ENCODE measurements at places on chromosomes 5 and 9.
A peak's percentile ranks its signal among the peaks of the same experiment; 100 is the strongest.

GRCh38 chr9:129324808-129325502, 146.9 kb upstream of the IER5L start:
- no peak for DNase-seq

DNA sequence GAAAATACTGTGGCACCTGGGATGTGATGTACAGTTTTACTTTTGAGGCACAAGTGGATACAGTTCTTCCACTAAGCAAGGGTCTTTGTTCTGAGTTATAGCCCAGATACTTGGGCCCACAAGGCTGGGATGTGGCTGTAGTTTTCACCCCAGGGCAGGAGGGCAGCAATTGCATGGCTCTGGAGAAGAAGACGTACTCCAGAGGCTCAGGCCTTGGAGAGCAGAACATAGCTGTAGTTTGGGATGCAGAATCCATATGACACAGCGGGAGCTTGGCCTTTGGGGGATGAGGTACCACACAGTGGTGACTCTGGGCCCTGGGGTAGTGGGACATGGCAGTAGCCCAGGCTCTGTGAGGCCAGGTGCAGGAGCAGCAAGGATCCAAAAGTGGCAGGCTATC, 110.8 kb upstream of the FSTL4 start:
- no peak for DNase-seq

- no peak for DNase-seq
These were observed 11.9 kb upstream of the NHP2 start for GRCh38 chr5:178165581-178165980.

- DNase-seq, result no peak
These were observed 816 bp downstream of the RBM18 start for GRCh38 chr9:122263699-122264349.

- DNase-seq, result no peak
These were observed 52.6 kb upstream of the GARNL3 start for GRCh38 chr9:127211983-127212382.

DNA sequence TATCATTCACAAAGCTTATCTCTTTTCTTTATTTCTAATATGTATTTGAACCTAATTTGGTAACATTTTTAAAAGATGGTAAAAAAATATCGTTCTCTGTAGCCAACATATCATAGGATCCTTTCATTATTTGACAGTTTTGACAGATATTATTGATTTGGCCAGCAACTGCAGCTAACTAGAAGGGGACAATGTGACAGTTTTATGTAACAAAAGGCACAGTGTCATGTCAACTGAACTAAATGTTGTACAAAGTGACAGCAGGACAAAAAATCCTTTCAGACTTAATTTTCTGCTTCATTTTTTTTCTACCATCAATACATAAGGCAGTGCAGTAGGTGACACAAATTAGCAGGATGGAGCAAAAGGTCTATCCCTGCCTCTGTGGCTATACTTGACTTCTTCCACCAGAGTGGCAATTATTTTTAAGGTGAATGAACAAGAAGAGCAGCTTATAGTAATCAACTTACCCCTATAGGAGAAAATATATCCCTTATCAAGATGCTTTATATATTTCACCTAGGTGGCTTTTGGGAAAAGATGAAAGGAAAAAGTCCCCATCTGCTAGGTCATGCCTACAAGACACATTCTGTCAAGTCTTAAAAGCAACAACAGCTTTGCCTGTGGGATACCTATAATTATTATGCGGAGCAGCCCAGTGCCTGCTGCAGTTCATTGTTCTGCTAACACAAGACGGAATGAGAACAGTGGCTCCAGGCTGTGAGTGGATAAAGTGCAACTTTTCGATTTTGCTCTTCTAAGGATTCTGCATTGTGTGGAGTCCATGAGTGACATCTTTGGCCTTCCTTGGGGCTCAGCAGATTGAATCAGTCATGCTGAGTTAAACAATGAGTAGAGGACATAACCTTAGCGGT, 694.9 kb downstream of the ISL1 start:
- DNase-seq, result no peak

DNA sequence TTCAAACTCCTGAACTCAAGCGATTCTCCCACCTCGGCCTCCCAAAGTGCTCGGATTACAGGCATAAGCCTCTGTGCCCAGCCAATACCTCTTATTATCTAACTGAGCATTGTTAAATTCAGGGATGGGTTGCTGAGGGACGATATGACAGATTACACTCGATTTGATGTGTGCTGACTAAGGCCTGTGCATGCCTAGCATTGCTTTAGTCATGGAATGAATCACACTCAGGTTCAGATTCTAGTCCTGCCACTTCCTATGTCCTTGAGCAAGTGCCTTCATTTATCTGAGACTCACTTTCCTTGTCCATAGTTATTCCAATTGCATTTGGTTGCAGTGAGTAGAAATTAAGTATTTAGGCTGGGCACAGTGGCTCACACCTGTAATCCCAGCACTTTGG, 19.5 kb downstream of the THBS4 start:
- no peak for DNase-seq

- no peak for DNase-seq
These were observed 19.7 kb downstream of the GPR107 start for GRCh38 chr9:130073373-130073772.

DNA sequence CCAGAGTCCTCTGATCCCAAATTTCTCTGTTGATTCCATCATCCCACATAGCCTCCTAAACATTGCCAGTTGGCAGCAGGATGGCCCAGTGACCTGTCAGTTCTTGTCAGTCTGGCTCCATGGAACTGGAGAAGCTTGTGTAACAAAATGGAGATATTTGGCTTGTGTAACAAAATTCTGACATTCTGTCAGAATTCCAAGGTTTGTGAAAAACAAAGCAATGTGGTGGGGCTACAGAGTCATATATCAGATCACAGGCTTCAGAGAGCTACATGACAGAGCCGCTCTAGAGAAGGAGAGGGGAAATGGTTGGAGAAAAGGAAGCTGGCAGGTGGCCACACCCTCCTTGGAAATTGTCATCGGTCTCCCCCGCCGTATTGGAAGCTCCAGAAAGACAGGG, 75.4 kb upstream of the MAN2A1 start:
- no peak for DNase-seq

DNA sequence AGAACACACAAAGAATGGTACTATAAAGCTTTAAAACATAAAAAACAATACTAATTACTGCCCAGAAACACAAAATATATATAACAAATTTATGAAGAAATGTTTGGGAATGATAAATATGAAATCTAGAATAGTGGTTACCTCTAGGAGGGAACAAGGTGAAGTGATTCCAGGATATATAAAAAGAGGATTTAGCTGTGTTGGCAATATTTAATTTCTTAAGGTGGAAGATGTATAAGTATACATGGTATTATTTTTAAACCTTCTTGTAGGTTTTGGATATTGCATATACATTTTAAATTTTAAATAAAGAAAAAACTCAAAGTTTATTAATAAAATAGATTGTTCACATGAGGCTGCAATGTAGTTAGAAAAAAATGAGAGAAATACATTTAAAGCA, 112.7 kb upstream of the ZNF618 start:
- DNase-seq, result no peak

- DNase-seq, result no peak
These were observed 39.2 kb upstream of the SHOC1 start for GRCh38 chr9:111833941-111834340.

DNA sequence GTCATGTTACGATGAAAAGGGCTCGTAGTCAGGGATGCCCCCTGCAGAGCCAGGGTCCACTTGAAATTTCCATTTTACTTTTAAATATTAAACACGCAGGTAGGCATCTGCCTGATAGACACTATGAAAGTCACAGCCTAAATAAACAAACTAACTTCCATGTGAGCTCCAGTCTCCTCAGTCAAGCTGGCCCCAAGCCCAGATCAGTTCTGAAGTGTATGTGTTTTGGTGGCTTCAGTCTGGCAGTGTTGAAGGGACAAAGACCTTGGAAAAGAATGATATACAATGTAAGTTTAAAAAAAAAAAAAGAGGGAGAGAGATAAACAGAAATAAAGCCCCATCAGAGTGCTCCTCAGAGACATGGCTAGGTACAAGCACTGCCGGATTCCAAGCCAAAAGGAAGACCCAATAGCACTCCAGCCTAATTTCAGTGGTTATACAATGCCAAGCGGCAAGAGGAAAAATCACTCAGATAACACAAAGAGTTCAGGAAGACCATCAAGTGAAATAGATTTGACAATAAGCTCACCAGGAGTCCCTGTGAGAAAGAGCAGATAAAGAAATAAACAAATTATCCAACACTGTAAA, 181.0 kb downstream of the BNC2 start:
- peak; percentile 31 for DNase-seq

DNA sequence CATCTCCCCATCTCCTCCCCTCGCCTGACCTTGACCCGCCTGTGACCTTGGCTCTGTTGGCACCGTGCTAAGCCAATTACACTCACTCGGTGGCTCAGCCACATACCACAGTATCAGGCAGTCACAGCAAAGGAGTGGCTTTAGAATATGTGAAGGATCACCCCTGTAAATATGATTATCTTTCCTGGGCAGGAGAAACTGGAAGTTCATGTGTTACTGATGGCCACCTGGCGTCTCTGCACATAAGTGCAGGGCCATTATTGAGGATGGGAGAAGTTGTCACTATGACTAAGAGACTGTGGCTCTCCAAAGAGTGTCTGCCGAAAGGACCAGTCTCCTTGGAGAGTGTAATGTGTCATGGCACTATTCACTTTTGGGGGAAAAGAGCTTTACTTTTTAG, 116.9 kb upstream of the S1PR3 start:
- DNase-seq, result no peak

DNA sequence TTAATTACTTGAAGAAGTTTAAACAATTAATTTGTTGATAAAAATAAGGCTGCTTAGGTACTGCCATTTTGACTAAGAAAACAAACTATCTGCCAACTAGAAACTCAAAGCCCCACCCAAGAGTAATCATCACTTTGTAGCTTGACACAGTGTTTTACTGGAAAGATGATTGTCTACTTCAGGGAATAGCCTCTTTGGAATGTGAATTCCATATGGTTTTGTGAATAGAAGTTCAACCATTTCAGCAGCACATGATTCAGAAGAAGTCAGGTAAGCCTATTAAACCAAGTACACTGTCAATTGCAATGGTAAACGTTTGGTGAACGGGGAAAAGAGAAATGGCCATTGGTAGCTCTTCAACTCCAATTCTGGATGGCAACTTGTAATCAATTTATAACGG, 55.2 kb downstream of the PLK2 start:
- no peak for DNase-seq

GRCh38 chr5:142143878-142144277, 35.3 kb downstream of the NDFIP1 start:
- no peak for DNase-seq

DNA sequence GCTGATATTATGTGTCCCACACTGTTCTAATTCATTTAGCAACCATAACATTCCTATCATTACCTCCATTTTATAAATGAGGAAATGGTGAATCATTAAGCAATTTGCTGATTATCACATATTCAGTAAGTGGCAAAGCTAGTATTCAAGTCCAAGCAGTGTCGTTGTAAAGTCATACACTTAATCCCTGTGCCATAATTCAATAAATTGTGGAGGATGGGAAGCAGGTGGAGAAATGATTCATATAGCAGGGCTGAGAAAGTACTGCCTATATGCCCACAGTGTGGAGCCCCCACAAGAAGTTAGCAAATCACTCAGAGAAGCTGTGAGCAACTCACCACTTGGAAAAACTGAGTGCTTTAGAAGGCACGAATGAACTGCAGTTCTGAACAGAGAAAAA, 691.0 kb downstream of the PTPRD start:
- DNase-seq, result no peak

- DNase-seq, result no peak
These were observed 4.0 kb downstream of the TSLP start for GRCh38 chr5:111075520-111075919.

- DNase-seq, result no peak
These were observed 171.8 kb downstream of the XRCC4 start for GRCh38 chr5:83249156-83249555.

DNA sequence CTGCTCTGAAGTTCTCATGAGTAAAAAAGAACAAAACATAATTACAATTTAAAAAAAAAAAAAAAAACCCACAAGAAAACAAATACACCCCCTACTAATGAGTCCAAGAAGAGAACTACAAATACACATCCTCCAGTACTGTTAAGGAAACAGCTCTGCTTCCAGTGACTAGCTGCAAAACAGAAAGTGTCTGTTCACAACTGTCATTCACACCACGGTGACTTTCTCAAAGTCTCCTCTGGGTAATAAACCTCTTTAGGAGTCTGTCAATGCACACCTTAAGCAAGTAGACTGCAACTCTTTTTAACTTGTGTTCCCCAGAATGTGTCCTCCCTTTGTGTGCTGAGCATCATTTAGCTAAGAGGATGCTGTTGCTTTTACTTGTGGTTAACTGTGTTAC, 6.2 kb downstream of the REEP5 start:
- no peak for DNase-seq

DNA sequence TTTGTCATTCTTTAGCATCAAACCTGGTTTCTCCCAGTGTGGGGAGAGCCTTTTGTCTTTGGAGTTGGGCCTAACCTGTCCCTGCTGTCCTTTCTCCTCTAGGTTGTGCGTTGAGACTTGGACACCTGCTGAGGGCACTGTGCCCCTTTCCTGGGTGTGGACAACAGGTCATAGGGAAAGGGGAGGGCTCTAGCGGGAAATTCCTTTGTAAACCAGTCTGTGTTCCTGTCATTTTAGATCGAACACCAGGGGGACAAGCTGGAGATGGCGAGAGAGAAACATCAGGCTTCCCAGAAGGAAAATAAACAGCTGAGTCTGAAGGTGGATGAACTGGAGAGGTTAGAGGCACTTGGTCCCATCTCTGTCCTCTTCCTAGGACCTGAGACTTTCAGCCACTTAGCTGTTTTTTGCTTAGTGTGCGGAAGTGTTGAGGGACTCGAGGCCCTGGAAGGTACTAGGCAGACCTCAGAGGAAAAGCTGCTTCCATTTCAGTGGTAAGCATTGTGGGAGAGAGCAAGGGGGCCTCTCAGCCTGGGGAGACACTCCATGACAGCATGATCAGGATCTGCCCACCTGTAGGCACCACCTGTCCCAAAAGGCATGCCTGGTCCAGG, 8.6 kb upstream of the GLE1 start:
- no peak for DNase-seq

DNA sequence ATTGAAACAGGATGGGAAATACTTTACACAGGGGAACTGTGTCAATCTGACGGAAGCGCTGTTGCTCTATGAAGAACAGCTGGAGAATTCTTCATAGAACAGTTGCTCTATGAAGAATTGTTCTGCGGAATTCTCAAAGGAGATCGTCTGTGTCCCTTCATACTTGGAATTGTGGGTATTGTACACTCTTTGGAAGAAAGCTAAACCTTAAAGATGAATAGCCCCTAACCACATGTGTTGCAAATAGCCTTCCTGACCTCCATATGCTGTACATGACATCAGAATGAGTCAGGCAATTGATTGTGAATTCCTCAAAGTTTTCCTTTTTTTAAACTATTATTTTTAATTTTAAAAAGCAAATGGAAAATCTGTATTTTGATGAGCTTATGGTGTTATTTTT, 15.6 kb downstream of the NIM1K start:
- DNase-seq, result no peak

GRCh38 chr5:89994266-89994665, 415.3 kb downstream of the CETN3 start:
- DNase-seq, result no peak

GRCh38 chr5:158390577-158390976, 531.6 kb upstream of the CLINT1 start:
- DNase-seq, result no peak

GRCh38 chr5:1268056-1268455, 26.8 kb downstream of the TERT start:
- no peak for DNase-seq

Measured in SHP77 (cell line).